ENCODE measurements at places on chromosomes 12 and 14.

DNA sequence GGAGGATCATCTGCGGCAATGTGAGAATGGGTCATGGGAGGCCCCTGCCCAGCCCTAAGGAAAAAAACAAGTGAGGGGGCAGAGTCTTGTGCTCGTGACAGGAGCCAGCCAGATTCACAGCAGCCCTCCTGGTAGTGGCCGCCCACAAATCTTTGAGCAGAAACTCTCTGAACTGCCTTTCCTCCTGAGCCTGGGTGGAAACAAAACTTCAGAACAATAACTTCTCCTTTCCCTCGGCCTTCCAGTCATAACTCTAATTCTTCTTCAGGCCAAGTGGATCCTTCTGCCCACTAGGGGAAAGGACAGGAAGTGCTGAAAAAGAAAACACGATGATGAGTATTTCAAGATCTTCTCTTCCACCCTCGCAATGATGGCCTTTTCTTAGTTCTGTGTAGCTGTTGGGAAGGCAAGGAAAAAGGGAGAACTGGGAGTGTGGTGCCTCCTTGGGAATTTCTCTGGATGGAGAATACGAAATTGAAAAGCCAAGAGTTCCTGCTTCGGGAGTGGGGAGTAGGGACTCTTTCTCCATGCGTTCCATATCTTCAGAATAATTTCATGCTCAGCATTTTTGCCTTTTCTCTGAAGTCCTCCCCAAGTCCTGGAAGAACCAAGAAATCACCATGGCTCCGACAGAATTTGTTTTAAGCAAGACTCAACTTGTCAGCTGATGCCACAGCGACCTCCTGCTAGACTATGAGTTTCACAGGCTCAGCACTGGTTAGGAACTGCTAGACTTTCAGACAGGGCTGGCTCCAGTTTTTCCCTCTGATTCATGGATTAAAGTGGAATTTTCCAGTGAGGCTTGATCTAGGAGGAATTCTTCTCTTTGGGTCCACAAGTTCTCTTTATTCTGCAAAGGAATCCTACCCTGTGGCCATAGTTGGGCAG, 188.9 kb downstream of the CAND1 start:
- DNase-seq, result no peak

GRCh38 chr12:29762637-29763300, 21.0 kb downstream of the TMTC1 start:
- DNase-seq, result no peak

DNA sequence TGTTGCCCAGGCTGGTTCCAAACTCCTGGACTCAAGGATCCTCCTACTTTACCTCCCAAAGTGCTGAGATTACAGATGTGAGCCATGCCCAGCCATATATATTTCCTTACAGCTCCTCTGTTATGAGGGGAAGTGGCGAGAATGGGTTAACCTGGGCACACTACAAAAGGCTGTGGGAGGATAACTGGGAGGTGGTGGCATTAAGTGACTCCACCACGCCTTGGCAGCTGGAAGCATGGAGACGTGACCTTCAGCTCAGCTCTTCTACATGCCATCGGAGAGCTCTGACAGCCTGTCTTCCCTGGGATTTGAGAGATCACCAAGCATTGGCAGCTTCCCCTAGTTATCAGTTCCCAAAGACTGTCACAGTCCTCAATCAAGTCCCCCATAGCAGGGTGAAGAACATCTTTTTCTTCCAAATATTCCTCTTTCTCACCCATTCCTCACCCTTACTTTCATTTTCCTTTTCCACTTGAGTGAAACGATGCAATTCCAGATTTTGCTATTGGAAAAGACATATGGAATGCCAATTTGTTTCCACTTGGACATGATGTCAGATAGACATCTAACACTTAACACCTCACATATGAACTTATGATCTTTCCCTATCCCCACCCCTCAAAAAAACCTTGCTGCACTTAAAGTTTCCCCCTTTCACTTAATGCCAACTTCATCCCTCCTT, 48.5 kb downstream of the PHLDA1 start:
- no peak for DNase-seq

DNA sequence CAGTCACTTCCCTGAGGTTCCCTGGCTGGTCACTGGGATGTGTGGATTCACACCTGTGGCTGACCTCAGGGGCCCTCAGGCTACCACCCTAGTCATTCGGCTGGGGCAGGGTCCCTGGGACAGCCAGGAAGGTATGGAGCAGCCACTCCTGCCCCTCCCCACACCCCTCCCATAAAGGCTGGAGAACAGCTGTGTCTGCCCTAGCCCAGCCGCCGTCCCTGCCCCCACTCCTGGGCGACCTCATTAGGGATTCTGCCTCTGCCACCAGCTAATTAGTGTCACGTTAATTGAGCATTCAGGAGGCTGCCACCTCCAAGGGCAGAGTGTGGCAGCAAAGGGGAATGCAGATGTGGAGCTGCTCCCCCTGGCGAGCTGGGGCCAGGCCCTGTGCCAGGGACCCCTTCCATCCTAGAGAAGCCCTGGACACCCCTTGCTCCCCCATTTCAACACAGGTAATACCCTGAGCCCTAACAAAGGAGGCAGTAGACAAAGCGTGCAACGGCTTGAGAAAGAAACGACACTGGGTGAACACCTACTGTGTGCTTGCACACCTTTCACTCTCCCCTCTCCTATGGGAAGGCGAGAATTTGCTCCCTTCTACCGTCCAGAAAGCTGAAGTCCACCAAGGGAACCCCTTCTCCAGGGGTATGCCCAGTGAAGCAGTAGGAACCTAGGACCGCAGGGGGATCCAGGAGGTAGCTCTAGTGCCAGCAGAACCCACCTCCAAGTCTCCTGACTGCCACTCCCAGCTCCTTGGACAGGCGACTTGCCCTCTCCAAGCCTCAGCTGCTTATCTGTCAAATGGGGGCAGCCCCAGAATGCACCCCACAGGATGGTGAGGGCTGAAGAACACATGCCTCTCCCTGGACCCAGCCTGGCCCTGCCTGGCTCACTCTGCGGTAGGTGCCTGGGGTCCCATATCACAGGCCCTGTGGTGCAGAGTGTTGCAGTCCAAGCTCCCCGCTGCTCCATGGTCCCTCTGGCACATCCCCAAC, 45.1 kb downstream of the FAM222A start:
- DNase-seq, result no peak

DNA sequence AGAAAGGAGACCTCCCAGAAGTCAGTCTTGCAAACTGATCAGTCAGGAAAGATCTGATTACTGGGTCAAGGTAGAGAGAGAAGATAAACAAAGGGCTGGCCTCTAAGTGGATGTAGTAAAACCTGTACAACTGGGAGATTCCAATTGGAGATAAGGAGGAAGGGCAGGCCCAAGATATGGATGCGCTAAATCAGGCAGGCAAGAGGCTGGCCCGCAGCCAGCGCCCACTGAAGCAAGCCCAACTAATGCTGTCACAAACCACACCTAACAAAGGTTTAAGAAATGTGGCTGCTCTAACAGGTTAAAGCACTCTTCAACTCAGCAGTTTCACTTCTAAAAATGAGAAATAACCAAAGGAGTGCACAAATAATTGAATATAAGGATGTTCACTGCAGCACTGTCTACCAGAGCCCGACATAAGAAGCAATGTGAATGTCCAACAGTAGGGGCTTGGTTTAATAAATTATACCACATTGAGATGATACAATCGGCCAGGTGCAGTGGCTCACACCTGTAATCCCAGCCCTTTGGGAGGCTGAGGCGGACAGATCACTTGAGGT, 4.7 kb downstream of the GLTP start:
- DNase-seq, result no peak

DNA sequence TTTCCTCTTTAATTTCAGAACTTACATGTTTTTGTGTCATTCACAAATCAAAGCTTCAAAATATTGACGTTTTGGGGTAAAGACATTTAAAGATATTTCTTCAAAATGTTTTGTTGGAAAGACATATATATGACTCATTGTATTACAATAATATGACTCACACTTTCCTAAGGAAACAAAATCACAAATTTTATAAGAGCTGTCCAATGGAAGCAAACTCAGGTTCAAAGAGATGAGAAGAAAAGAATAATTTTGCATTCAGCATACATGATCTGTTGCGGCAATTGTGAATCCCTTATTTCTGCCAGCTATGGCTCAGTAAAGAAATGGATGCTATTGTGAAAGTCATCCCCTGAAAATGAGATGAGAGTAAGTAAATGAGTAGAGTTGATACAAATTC, 82.7 kb downstream of the GRIP1 start:
- DNase-seq, result no peak

DNA sequence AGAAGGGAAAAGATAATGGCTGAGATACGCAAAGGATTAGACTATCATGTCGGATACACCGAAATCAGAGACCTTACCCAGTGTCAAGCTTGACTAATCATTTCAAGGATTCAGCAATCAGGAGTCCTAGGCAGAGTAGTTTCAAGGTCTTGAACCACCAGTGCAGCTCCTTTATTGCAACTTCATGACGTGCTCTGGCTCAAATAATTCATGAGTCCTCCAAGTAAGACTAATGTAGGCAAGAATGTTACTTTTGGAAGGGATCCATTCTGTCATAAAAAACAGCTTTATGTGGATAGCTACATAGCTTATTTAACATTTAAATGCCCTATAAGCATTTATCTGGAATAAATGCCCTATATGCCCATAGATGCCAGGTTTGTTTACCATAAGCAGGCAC, 123.2 kb downstream of the LMO3 start:
- no peak for DNase-seq

DNA sequence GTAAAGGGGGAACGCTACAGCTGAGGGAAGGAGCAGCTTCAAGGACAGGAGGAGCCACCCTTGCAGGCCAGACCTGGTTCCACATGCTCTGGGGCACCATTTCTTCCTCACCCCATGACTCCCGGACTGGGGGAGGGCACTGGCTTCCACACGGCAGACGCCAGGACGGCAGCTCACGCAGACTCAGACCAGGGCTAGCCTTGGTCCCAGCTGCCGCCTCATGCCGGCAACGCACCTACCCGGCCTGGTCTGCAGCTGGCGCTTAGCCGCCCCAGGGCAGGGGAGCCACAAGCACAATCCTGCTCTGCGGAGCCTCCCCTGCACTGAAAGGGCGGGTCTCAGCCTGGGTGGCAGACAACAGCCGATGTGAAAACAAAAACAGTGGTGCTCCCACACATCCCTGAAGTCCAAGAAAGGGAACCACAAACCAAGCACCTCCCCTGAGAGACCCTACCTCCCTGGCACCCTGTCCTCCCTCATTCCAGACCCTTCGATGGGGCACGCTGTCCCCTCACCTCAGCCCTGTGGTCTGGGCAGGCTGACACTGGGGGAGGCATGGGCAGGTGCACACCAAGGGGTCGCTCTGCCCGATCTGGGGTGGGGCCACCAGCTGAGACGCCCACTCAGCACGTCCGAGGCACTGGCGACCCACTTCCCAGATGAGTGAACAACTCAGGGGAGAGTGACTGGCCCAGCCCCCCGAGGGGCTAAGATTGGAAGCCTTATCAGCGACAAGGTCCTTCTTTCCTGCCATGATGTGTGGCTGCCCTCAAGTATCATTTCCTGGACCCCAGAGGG, 65.0 kb downstream of the CHGA start:
- no peak for DNase-seq

DNA sequence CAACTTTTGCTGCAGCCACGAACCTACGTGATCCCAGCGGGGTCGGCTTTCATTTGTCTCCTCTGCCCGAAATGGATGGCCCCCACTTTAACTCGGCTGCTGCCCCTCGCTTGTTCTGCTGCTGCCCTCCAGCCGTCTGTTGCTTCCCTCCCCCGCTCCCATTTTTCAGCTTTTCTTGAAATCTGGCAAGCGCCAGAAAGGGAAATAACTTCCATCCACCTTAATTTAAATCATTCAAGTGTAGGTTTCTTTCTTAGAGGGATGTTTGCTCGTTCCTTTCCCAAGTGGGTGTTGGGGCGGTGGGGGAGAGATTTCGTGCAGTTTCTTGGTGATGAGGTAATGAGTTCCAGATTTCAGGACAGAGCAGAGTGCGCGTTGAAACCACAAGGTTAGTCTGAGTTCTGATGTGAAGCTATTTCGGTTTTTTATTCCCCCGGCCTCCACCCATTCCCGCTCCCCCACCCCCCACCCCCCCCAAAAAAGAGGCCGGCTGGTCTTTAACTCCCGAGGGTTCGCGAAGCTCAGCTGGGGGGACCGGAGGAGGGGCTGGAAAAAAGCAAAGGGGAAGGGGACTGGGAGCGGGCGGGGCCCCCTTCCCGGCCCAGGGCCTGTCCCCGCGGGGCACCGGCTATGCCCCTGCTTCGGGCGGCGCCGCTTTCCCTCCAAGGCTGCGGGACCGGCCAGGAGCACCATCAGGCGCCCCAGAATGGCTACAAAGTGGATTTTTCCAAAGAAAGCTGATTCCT, 2.2 kb upstream of the ZFP36L1 start:
- peak; percentile 59 for DNase-seq

- no peak for DNase-seq
Observed at GRCh38 chr12:85369365-85370154, 89.5 kb downstream of the ALX1 start.

DNA sequence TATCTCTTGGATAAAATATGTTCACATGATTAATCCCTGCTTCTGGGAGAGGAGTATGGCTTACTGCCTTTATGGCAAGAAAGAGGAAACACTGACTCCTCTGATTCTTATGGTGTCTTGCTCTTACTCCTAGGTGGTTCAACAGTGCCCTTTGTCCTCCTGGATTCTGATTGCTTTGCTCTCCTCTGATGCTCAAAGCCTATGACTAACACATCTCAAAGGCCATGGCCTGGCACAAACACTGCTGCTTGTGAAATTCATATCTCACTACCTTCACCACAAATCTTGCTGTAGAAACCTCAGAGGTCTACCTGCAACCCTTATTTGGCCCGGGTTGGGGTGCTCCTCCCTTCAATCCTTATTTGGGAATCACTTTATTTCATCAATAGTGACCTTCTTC, 217.2 kb downstream of the C12orf50 start:
- DNase-seq, result no peak

All from OCI-LY7 (cell line).